ENCODE measurements at places on chromosomes 6 and 20.

GRCh38 chr6:25883536-25883935 lies 9.5 kb upstream of the SLC17A3 start:
- DNase-seq, result no peak

- no peak for DNase-seq
Measured at GRCh38 chr20:35303382-35303734, 11.1 kb upstream of the FAM83C start.

- no peak for DNase-seq
Measured at GRCh38 chr6:157657754-157658153, 165.3 kb upstream of the SNX9 start.

DNA sequence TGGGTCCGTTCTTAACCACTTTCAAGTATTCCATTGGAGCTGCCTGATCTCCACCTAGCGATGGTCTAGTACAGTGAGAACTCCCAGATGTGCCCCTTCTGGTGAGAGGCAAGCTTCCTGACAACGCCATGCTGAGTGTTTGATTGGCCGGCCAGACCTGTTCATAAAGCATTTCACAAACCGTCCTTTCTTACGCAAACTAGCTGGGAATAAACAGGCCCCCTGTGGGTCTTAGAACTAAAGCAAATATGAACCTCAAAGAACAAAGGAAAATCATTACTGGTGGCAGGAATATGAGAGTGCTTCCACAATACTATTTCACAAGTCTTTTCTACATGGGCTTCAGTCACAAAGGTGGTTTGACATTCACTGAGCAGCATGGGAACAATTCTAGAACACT lies 15.6 kb upstream of the GCNT2 start:
- no peak for DNase-seq

DNA sequence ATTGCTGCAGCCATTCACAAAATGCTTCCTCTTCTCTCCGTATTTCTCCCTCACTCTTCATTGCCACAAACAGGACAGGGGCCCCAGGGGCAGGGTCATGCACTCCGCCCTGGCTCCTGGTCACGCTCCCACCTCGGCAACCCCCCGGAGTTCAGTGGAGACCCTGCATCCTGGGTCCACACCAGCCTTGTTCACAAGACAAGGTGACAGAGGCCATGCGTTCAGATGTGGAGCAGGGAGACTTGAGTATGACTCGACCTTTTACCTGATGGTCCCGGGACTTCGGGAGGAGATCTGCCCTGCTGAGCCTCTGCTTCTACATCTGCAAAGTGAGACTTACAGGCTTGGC lies 49.4 kb downstream of the ANKRD60 start:
- no peak for DNase-seq
